ENCODE measurements at places on chromosomes 2 and 18.

- DNase-seq, result no peak
Measured at GRCh38 chr2:16155366-16155765, 215.0 kb downstream of the MYCN start.

- DNase-seq, result no peak
Measured at GRCh38 chr2:14756122-14756541, 123.6 kb downstream of the LRATD1 start.

DNA sequence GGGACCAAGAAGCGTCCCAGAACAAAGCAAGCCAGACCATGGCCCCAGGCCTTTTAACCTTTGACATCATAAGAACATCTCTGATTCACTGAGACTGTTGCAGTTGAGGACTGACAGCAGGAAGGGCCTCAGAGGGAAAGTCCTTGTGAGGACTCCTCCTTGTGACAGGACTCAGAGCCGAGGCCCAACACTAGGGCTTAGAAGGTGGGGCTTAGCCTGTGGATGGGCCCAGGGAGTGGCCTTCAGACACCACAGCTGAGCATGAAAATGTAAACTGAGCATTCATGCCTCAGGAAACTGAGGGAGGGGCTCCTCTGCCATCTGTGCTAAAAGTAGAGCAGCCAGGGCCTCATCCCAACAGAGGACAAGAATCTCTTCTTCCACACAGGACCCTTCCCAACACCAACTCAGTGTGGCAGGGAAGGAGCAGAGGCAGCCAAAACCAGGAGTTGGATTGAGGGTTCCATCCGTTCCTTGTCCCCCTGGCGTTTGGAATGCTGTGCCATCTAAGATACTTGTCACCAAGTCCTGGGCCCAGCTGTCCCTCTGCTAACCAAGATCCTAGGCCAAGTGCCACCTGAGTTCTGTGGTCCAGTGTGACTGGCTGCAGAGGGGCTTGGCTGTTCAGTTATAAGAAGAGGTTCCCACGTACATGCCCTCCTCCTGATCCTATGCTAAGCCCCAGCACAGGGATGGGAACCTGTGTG, 37.5 kb upstream of the CAB39 start:
- DNase-seq, result no peak

DNA sequence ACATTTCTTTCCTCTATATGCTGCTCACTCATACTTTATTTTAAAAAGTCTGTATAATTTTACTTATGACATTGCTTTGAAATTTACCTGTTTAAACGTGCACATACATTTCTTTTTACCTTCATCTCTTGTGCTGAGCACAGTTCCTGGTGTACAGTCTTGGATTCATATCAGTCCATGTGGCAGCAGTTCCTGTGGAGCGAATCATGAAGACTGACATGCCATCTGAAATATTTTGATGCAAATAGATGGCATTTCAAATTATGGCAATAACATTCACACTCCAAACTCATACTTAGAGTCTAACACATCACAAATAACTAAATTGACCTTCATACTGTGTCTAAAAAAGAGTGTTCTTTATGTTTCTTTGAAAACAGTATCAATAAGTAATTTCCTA, 90.3 kb upstream of the CDH2 start:
- no peak for DNase-seq

DNA sequence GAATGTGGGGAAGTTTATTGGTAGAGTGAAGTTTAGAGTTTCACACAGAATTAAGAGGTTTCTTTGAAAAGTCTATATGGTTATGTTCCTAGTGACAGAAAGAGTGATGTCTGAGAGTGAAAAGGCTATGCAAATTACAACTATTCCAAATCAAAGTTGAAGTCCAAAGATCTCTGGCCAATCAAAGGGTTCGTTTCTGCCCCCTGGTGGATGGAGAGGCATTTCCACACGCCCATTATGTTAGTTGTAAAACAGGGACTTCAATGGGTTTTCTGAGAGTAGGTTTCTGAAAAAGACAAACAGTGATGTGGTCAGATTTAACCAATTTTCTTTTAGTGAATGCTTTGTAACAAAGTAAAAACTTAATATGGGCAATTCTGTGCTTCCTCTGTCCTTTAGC, 441.5 kb upstream of the POU3F3 start:
- DNase-seq, result no peak

- DNase-seq, result no peak
Measured at GRCh38 chr2:174761837-174762236, 2.4 kb downstream of the CHRNA1 start.

DNA sequence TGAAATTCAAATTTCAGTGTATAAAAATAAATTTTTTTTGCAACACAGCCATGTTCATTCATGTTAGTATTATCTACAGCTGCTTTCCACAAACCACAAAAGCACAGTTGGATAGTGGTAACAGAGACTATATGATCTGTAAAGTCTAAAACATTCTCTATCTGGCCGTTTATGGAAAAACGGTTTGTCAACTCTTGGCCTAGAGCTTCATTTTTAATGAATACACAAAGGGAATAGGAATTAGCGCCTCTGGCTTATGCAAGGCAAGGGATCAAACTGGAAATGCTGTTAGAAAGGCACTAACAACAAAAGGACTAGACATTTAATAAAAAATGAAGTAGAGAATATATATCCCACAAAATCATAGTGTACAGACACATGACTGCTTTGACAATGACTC, 211.9 kb downstream of the EXOC6B start:
- no peak for DNase-seq

- no peak for DNase-seq
Measured at GRCh38 chr2:151056870-151057269, 204.8 kb downstream of the RBM43 start.

DNA sequence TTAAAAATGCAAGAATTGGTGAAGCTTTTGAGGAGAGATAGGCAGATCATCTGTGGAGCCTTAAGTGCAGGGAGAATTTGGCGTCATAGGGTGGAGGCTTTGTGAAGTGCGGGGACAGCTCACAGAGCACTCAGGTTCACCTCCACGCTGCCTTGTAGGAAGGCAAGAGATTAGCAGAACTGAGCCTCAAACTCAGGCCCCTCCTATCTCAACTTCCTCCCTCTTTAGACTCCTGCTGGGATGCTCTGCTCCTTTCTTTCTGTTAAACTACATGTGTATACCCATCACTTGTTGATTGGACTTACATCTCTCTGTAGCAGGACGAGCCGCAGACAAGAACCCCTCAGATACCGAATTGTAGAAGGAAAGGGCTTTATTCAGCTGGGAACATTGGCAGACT, 422.2 kb downstream of the SETBP1 start:
- no peak for DNase-seq

Data from right hindlimb (tissue), 1 donor.